WTC11 (cell line): ENCODE measurements at places on chromosomes 4 and X. TPM values are rescaled to one million over a fixed set of nuclear protein-coding genes. Genes with fewer than 3 reads are reported as not detected.
A peak's percentile ranks its signal among the peaks of the same experiment; 100 is the strongest.

Gene SLITRK4
- not detected in 3 replicates for total RNA-seq

Gene ADGRG2
- 6.0 to 8.2 TPM (median 6.1 TPM) in 3 replicates for total RNA-seq

Gene CLGN
- total RNA-seq = 2.3 to 3.4 TPM (median 3.0 TPM) in 3 replicates

DNA sequence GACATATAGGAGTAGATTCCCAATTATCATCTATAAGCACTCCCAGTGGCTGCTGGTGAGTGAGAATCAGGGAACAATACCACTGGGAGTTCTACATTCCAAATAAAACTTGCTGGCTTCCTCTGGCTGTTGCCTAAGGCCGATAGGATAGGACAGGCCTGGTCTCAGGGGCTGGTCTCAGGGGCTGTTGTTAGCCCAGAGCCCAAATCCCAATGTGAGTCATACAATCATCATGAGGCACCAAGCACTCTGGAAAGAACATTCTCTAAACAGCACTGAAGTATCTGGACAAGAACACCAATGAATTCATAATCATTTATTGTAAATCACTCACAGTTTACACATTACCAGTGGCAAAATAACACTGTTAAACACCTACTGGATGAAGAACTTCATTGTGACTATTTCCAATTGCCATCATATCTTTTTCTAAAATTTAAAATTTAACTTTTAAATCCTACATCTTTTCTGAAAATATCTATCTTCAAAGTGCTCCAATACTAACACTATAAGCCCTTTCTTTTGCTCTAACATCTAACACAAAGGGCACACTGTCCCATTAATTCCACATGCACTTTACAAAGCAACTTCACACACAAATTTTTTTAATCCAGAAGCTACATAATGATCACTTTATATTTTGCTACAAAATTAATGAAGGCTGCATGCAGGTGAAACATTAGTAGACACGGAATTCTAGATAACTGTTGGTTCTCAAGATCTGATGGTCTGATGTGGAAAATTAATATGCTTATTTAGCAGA is 67.6 kb upstream of the TMEM150C start:
- no peak for DNase-seq

DNA sequence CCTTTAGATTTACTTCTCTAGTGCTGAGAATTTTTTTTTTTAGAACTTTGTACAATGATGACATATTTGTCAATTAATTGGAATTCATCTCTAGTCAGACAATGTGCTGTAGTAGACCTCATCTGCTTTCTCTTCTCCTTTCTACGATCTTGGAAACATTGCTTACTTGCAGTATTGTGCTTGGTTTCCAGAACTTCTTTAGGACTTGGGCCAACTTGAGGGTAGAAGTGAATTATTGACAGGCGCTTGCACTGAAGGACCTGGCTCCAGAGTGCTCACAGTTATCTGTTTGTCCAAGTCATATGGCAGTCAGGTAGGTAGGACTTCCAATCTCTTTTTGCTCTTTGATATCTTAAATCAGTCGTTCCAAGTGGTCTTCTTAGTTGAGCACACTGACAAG is 39.6 kb downstream of the FNIP2 start:
- no peak for DNase-seq

DNA sequence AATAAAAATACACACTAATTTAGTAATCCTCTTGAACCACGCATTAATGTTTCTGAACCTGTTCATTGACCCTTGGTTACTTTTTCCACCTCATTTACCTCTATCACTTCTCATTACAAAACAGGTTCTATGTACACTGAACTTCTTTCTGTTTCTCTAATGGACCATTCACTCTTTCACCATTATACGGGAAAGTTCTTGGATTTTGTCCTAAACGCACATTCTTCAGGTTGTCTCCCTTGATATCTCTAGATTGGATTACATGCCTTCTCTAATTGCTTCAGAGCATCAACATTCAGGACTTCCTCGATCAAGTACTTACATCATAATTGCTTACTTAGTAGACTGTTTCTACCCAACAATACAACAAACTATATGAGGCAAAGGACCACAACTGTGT is 359.4 kb upstream of the FSTL5 start:
- DNase-seq = no peak

DNA sequence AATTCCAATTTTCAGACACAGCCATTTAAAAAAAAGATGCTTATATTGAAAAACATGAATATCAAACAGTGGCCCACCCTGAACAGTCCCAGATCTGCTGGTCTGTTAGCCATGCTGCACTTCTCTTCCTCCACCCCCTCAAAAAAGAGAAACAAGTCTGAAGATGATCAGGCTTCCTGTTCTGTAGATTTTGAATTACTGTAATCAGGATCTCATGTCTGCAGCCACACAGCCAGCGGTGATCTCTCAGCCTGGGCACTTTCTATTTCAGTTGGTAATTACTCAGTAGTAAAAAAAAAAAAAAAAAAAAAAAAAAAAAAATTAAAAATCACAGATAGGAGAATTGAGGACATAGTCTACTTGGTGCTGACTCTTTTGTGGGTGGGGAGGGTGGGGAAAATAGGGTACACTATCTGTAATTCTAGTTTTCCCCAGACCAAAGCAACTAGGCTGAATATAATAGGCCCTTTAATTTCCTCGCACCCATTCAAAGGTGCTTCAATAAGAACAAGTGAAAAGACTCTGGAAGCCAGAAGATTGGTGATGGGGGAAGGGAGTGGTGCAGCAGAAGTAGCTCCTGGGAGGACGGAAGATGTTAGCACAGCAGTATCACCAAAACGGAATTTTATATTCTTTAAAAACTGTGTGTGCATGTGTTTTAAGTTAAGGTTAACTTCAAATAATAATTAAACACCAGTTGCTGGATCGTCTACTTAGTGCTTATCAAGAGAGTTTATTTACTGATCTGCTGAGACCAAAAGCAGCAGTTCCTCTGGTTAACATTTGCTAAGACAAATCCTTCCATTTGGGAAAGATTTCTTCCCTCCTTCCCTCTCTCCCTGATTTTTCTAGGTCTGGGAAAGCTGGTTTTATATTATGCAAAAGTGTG is 47.0 kb downstream of the SPRY1 start:
- DNase-seq = no peak

GRCh38 chr4:31458813-31459212 is 738.6 kb downstream of the PCDH7 start:
- DNase-seq = no peak

DNA sequence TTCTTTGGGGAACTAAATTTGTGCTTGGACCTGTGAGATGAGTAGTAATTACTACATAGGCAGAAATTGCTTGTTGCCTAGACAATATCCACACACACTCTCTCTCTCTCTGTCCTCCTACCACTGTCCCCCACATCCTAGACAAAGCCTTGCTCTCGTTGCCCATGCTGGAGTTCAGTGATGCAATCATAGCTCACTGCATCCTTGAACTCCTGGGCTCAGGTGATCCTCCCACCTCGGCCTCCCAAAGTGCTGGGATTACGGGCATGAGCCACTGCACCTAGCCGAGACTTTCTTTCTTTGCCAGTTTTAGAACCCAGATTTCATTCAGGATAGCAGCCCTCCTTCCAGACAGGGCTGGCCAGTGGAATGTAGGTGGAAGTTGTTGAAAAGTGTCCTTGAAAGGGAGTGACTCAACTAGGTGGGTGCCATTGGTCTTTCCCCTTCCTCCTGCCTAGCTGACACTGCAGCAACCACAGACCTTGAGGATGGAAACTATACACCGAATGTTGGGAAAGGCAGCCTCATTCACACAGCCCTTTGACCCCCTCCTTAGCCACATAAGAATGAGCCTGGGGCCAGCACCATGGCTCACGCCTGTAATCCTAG is 16.8 kb upstream of the LAP3 start:
- DNase-seq = no peak

DNA sequence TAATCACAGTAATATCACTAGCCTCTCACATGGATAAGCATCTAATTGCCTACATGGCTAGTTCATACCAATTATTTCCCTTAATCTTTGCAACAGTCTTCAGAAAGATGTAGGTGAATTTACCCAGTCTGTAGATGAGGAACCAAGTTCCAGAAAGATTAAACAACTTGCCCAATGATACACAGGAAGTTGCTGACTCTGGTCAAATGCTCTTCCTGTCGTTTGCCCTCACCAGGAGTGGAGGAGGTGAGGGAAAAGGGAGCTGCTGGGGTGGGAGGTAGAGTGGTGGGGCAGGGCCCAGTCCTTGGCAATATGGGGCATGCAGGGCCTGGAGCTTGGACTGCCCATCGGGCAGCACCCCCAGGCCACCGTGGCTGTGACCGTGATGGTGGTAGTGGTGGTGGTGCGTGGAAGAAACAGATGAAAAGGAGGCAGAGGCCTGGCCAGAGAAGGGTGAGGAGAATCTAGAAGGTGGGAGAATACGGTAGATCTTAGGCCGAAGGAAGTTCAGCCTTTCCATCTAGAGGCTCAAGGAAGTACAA is 2.3 kb upstream of the KDM5C start:
- no peak for DNase-seq

- DNase-seq = no peak
Observed at GRCh38 chr4:104818579-104818978, 323.9 kb upstream of the CXXC4 start.

DNA sequence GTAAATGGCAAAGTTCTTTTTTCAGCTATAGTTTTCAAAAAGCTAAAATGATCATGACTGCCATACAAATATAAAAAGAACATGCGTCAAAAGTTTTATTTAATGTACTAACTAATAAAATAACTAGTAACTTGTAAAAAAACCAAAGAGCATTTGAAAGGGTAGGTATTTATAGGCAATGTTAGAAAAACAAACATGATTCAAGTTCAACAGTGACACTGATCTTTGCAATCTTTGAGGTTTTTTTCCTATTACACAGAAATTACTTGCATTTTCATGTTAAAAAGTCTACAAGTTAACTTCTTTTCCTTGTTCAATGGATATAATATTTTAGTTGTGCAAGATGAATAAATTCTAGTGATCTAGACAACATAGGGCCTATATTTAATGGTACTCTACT is 72.3 kb upstream of the GRID2 start:
- no peak for DNase-seq

DNA sequence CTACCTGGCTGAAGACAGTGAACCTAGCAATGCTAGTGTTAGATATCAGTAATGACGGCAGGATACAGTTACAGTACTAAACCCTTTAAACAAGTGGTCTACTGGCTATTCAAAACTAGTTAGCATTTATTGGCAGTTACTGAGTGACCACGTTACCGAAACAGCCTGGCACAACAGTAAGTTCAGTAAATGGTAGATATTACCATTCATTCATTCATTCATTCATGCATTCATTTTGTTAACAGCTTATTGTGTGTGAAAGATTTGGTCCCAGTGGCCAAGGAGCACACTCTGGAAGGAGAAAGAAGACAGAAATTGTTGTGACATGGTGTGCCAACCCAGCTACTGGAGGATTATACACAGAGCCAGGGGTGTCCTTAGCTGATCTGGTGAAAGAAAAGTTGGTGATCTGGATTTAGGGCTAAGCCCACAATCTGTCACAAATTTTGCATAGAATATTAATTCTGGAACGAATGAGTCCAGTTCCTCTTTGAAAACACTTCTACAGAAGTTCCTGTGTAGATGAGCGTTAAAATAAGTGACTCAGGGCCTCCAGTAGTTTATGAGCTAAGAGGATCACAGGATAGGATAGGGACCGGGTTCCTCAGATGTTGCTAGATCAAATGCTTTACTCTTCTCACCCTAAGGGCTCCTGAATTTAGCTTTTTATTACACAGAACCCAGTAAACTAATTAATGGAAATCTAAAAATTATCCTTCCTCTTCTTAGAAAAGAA is 179.1 kb downstream of the CBR4 start:
- no peak for DNase-seq

DNA sequence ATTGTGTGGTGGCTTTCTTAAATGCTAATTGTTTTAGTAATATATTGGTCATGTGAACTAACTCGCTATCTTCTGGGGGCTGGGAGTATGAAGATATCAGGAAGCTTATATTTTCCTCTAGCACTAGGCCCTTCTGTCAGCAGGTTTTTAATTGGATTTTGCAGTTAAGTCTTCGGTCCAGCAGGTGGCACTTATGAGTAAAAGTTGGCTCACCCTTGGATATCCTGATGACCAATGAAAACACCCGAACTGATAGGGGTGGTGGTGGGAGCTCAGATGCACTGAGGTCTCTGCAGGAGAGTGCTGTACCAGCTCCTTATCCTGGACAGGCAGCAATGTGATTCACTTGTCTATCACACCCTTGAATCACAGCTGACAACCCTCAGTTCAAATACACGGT is 1365.8 kb upstream of the DIAPH2 start:
- DNase-seq = peak; percentile 22

DNA sequence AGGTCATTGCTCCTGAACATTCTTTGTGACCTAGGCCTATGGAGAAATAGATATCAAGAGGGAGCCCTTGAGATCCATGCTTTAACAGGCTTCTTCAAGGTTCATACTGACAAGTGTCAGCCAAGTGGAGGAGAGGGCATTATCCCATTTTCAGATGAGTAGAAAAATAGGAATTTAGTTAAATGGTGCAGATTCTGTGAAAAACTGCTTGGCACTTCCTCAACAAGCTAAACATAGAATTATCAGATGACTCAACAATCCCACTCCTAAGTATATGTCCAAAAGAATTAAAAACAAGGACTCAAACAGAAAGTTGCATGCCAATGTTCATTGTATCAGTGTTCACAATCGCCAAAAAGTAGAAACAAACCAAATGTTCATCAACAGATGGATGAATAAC is 43.8 kb upstream of the KCNIP4 start:
- no peak for DNase-seq

- DNase-seq = no peak
Observed at GRCh38 chrX:17854069-17854468, 7.0 kb downstream of the RAI2 start.

DNA sequence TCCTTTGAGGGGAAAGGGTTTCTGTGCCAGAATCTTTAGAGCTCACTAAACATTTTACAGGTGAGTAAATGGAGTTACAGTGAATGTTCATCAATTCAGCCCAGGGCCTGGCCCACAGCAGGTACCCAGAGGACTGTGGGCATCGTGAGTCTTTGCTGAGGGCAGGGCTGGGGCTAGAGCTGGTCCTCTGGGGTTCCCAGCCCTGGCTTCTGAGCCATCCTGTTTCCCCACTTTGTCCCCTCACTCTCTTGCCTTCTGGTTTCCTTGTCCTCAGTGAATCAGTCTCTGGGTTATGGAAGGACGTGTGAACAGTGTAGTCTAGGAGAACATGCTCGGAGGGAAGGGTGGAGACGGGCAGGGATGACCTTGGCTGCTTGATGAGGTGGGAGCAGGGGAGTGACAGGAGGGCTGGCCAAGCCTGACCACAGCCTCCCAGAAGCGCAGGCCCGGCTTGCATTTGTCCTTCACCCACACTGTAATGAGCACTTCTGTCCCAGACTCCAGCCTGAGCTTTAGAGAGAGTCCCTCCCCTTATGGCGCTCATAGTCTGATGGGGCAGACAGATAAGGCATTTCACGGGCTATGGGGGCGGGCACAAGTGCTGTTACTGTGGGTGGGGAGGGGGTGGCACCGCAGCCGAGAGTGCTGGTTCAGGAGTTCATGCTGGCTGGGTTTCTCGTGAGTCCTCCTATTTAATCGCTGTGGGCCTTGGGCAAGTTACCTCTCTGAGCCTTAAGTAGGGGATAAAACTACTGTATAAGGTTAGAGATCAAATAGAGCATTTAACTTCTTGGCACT is 17.3 kb downstream of the TBC1D14 start:
- no peak for DNase-seq
